ENCODE measurements at places on chromosomes 11 and 22. TPM values are rescaled to one million over a fixed set of nuclear protein-coding genes. Genes with fewer than 3 reads are reported as not detected.

Gene PHOX2A
- not detected for total RNA-seq

Gene ZNF215
- 3.8 TPM for total RNA-seq

DNA sequence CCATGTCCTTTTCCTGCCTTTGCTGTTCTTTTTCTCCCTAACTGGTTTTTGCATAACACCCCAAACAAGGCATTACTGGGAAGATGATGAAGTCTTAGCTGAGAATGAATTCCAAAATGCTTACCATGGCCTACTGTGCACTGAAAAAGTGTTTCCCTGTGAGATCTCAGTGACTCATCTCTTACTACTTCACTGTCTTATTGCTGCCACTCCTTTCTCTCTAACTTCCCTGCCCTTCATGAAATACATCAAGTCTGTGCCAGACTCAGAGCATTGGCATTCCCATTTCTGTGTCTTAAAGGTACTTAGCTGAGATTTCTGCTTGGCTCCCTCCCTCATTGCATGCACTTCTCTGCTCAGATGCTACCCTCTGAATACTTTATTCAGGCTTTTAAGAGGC lies 49.1 kb upstream of the MUC15 start:
- DNase-seq = peak; percentile 68

GRCh38 chr11:13348305-13348704 lies 70.7 kb downstream of the BMAL1 start:
- no peak for DNase-seq

- DNase-seq = no peak
Measured at GRCh38 chr11:10441652-10442503, 13.2 kb upstream of the AMPD3 start.

GRCh38 chr11:47144541-47144940 lies 32.1 kb downstream of the ARFGAP2 start:
- DNase-seq = no peak
